ENCODE measurements at places on chromosomes 16 and 17.

DNA sequence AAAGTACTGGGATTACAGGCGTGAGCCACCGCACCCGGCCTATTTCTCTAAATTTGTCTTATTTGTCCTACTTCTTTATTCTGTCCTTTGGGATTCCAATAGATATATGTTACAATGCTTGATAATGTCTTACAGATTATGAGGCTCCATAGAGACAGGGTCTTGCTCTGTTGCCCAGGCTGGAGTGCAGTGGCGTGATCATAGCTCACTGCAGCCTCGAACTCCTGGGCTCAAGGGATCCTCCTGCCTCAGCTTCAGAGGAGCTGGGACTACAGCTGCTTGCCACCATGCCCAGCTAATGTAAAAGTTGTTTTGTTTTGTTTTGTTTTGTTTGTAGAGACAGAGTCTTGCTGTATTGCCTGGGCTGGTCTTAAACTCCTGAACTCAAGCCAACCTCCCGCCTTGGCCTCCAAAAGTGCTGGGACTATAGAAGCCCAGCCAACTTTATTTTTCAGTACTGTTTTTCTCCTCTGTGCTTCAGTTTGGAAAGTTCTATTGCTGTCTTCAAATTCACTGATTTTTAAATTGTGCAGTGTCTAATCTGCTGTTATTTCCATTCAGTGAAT is 10.3 kb downstream of the ANKRD13B start:
- DNase-seq, result no peak

DNA sequence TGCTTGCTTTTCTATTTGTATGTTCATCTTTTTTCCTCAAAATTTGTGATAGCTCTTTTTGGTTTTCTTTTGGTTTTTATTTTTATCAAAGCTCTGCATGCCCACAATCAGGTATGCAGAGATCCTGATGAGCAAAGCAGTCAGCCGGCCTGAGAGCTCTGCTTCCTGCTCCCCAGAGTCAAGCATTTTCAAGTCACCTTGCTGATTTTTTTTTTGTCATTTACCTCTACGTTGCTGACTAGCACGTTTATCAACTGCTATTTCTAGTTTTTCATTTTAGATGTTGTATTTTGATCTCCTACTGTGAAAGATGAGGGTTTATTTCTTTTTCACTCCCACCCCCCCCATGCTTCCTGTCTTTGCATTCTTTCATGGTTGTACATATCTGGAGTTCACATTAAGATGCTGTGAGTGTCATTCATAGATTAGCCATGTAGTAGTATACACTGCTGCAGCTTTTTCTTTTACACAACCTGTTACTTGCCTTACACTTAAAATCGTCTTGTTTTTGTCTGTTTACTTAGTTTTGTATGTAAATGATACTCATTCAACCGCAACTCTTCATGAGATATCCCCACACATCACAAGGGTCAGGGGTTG is 196.2 kb downstream of the LGALS9B start:
- no peak for DNase-seq

- DNase-seq, result peak; percentile 50
Measured at GRCh38 chr17:8914554-8914953, 47.1 kb upstream of the PIK3R6 start.

GRCh38 chr17:10661437-10661836 is 4.3 kb upstream of the MYH3 start:
- DNase-seq, result no peak

DNA sequence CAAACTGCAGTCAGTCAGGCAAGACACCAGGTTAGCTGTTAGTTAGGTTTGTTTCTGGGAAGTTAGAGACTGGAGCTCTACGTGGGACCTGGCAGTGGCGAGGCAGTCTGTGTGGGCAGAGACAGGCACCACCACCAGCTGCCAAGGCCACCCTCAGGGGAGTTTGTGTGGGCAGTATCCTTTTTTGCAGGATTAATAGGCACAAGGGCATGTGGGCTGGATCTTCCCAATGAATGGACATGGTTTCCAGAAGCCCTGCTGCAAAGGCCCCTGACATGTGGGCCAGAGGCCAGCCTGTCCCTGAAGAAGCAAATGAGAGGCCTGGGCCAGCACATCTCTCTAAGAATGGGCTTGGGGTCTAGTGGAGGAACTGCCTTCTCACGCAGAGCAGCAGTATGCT is 19.2 kb upstream of the SREBF1 start:
- DNase-seq, result no peak

GRCh38 chr16:66856801-66857200 is 12.6 kb downstream of the CA7 start:
- DNase-seq, result no peak

DNA sequence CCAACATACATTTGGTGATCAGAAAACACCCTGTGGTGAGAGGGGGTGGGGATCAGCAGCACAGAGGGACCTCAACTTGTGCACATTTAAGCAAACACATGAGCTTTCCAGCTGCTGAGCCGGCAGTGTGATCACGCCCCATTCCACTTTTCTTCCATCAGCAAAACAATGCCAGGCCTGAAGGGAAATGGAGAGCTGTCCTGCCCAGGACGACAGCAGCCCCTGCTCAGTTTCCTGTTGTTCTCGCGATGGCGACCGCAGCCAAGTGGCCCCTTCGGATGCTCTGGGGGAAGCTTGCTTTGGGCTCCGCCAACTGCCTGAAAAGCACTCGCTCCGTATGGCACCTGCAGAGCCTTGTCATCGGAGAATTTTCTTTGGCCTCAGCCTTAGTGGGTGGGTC is 272.3 kb downstream of the FOXL1 start:
- DNase-seq, result no peak

GRCh38 chr17:38748149-38748891 is at the start of gene PCGF2:
TSS of gene PCGF2 (minus strand) at chr17:38748336. CDS start at chr17:38740402, 7,934 bp downstream.
- DNase-seq, result no peak

- DNase-seq, result no peak
Measured at GRCh38 chr16:48887646-48888210, 277.7 kb upstream of the N4BP1 start.

DNA sequence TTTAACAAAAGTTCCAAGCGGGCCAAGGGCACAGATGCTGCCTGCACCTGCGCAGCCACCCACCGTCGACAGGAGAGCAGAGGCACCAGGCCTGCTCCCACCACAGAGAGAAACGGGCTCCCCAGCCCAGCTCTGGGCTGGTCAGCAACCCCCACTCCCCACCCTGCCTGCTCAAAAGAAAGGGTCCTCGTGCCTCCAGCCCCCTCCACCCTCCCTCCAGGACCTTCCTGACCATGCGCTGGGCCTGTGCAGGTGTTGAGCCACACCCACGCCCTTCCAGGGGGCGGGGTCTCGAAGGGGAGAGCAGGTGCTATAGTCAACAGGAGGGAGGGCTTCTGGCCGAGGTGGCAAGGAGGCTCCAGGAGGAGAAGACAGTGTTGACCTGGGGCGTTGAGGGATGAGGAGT is 25.3 kb downstream of the ZNF778 start:
- DNase-seq, result no peak

GRCh38 chr16:3023415-3023668 is 400 bp downstream of the HCFC1R1 start:
- DNase-seq, result no peak

GRCh38 chr16:50679266-50679665 is 1.8 kb downstream of the SNX20 start:
- no peak for DNase-seq

GRCh38 chr16:87828907-87829621 is 40.2 kb downstream of the SLC7A5 start:
- DNase-seq, result no peak

- no peak for DNase-seq
Measured at GRCh38 chr17:78494696-78495330, 82.4 kb downstream of the DNAH17 start.

DNA sequence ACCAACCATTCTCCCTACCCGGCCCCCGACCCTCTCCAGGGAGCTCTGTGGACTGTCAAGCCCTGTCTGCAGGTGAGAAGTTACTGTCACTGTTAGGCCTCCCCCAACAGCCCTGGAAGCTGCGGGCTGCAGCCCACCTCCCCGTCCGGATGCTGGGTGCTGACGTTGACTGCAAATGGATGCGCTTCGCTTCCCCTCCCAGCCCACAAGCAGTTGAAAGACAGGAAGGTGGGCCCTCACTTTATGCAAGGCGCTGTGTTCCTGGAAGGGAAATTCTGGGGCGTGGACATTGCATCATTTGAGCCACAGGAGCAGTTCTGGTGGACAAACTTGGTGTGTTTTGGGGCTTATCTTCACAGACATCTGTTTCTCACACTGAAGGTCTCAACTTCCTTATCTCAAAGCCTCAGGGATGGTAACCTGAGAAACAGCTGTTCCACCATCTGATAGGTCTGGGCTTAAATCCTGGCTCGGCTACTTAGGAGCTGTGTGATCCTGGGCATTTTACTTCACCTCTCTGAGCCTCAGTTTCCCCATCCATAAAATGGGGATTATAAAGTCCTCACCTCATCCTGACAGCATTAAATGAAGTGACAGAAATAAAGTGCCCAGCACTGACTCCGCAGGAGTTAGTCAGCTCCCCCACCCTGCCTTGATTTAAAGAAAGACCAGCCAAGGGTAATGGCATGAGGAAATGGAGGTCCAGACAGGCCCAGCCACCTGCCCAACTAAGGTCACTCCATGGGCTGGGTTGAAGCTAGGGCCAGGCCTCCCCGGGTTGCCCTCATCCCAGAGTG is 4.6 kb upstream of the DRC7 start:
- DNase-seq, result peak; percentile 80

DNA sequence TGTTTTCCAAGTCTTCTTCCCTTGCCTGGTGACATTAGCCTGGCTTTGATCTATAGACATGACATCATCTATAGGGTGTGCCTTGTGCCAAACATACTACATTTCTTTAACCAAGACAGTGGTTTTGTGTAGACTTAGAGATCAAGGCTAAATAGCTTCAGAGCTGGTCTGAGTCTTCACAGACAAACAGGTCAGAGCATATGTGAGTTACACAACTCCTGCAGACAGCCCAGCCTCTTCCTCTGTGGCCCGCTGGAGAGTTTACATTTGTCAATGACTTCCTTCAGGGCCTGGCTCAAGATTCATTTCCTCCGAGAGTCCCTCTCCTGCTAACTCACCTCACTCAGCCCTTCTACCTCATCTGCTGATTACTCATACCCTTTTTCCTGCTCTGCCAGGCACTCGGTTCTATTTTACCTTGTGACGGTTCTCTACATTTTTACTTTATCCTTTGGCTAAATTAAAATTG is 73.1 kb upstream of the TANC2 start:
- DNase-seq, result no peak

- DNase-seq, result no peak
Measured at GRCh38 chr16:77662246-77662645, 60.1 kb upstream of the NUDT7 start.

DNA sequence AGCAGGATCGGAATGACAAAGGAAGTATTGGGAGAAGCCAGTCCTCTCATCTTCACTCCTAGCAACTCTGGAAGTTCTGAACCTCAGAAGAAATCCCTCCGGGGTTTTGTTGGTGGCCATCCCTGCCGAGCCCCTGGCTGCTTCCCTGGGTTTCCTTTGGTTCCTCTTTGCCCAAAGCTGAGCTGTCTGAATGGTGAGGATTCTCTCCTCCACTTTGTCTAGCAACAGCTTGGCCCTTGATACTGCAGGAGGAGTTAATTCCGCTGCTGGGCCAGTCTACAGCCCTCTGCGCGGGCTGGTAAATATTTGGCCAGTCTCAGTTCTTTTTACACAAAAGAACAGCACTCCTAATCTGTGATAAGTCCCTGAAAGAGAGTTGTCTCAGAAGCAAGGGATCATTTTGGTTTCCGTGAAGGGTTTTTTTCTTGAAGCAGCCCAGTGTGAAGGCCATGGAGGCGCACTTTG is 170.9 kb downstream of the RAB11FIP4 start:
- no peak for DNase-seq

DNA sequence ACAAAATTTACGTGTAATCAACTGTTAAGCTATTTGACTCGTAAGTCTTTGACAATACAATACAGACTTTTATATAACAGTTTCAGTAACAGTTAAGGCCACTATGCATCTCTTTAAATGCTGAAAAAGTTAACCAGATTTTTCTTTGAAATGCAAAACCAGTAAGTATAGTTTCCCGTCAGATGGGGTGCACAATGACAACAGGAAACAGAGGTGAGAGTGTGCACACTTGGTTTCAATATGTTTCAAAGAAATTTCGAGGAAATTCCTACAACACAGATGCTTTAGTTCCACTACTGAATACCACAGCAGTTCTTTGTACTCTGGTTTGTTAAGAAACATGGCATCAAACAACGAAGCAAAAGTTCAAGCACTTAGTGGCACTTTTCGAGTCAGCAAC is 48.4 kb downstream of the RNF157 start:
- no peak for DNase-seq

GRCh38 chr16:57949595-57950238 is 21.2 kb downstream of the CNGB1 start:
- DNase-seq, result no peak

GRCh38 chr17:9729034-9729650 is 62.2 kb downstream of the DHRS7C start:
- DNase-seq, result no peak

DNA sequence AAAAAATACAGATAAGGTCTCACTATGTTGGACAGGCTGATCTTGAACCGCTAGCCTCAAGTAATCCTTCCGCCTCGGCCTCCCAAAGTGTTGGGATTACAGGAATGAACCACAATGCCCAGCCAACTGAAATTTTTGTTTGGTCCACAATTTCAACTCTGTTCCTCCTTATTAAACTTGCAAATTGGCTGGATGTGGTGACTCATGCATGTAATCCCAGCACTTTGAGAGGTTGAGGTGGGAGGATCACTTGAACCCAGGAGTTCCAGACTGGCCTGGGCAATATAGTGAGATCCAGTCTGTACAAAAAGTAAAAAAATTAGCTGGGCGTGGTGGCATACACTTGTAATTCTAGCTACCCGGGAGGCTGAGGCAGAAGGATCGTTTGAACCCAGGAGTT is 13.4 kb downstream of the ARSG start:
- no peak for DNase-seq

DNA sequence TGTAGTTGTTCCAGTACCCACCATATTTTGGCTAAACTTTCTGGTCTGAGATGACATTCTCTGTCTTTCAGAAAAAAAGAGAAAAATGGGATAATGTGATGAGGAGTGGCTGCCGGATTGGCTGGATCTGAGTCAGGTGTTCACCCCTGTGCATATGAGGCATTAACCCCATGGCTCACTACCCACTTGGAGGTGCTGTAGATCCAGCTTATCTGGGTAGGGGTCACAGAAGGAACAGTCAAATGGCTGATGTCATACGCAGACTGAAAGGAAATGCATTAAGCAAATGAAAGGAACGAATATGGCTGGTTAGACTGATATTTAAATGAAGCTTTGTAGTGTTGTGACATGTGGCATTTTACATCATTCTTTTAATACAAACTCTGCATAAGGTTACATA is 17.3 kb downstream of the MAP2K6 start:
- DNase-seq, result no peak

DNA sequence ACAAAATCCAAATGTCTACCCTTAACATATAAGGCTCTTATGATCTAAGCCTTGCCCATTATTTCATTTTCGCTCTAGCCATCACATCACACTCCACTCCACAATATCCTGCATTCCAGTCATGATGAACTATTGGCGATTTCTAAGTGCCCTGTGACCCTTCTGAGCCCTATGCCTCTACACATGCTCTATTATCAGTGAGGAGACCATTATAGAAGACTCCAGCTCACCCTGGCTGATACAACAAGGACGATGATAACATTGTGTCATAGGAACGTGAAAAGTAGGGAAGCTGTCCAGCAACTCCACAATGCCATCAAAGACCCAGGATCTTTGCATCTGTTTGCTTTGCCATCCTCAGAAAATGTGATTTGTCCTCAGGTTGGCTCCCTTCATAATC is 29.6 kb upstream of the GNAO1 start:
- DNase-seq, result no peak

- no peak for DNase-seq
Measured at GRCh38 chr17:44979426-44979995, 11.4 kb upstream of the C1QL1 start.

- peak; percentile 73 for DNase-seq
Measured at GRCh38 chr17:36188891-36189306, 7.7 kb downstream of the CCL3L1 start.

GRCh38 chr17:75602644-75603043 is 15.0 kb downstream of the MYO15B start:
- no peak for DNase-seq

Data from activated CD8-positive, alpha-beta memory T cell treated with anti-CD3 and anti-CD28 coated beads for 24 hours (primary cell).